ENCODE measurements at places on chromosomes 2 and 18.

GRCh38 chr2:38731684-38732221 is 19.4 kb downstream of the SRSF7 start:
- DNase-seq, result no peak

GRCh38 chr2:219396863-219397457 is 9.2 kb upstream of the DNPEP start:
- DNase-seq, result no peak

DNA sequence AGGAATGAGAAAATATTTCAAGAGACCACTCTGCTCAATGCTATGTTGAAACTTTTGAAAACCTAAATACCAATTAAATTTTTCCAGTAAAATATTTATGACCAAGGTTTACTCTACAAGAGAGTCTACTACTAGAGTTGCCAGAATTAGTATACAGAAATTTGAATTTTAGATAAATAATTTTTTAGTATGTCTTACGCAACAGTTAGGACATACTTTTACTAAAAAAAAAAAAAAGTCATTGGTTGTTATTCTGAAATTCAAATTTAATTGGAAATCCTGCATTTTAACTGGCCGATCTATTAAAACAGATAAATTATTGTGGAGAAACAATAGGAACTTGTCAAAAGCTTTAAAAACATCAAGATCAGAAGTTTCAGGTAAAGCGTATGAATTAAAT is 49.1 kb upstream of the TMEM200C start:
- DNase-seq, result no peak

GRCh38 chr2:127217470-127218325 is 2.4 kb downstream of the CYP27C1 start:
- peak; percentile 77 for DNase-seq

DNA sequence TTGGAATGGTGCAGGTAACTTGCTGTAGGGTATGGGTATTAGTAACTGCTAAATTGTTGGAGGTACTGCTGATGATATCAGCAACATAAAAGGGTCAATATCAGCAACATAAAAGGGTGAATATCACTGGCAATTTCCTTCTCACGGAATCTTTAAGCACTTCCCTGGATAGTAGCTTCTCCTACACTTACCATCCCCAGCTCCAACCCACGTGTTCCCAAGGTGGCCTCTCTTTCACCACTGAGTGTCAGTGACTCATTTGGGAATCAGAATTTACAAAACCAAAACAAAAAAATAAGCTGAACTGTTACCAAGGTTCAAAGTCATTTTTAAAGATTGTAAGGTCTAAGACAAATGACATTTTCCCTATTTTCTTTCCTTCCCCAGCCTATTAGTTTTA is 70.8 kb downstream of the LRP2 start:
- no peak for DNase-seq

DNA sequence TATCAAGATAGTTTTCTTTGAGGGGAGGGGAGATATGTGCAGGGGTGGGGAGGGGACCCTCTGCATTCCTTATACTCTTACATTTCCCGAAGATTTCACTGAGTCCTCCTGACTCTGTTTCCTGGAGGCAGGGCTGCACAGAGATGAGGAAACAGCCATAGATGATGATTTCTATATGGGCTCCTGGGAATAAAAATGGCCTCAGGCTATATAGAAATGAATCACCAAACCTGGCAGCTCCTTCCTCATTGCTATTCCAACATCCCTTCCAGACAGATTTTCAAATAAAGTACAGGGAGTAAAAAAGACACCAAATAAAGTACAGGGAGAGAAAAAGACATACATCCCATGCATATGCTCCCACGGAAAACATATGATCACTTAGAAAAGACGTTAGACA is 474.8 kb upstream of the RAB6C start:
- no peak for DNase-seq

DNA sequence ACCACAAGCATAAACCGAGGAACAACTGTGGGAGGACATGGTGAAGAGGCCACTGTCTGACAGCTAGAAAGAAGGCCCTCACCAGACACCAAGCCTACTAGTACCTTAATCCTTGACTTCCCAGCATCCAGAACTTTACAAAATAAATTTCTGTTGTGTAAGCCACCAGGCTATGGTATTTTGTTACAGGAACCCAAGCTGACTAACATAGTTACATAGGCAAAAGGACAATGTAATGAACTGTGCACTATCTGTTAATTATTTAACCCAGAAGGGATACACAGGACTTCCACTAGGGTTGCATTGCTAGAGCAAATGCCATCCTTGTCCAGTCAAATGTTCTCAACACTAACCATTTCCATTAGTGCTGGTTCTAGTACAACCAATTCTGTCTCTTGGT is 47.7 kb upstream of the DOK6 start:
- DNase-seq, result no peak

GRCh38 chr18:60543646-60544045 is 171.1 kb upstream of the MC4R start:
- DNase-seq, result no peak

DNA sequence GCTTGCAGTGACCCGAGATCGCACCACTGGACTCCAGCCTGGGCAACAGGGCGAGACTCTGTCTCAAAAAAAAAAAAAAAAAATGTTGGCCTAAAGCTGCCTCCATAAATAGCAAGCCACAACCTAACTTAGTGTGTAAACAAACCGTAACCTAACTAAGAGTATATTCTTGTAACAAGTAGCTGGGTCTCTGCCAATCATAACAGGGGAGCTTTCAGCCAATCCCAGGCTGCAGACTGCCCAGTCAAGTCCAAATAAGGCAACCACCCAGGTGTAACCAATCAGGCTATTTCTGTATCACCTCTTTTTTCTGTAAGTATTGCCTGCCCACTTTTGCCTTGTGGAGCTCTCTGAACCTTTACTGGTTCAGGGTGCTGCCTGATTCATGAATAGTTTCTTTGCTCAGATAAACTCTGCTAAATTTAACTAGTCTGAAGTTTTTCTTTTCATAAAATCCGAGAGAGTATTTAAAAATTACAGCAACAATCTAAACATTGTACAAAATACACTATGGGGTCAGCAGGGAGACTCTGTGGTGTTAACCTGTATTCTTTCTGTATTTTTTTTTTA is 4.5 kb downstream of the PSTPIP2 start:
- no peak for DNase-seq

GRCh38 chr18:32771871-32772580 is 797 bp downstream of the KLHL14 start:
- peak; percentile 29 for DNase-seq

DNA sequence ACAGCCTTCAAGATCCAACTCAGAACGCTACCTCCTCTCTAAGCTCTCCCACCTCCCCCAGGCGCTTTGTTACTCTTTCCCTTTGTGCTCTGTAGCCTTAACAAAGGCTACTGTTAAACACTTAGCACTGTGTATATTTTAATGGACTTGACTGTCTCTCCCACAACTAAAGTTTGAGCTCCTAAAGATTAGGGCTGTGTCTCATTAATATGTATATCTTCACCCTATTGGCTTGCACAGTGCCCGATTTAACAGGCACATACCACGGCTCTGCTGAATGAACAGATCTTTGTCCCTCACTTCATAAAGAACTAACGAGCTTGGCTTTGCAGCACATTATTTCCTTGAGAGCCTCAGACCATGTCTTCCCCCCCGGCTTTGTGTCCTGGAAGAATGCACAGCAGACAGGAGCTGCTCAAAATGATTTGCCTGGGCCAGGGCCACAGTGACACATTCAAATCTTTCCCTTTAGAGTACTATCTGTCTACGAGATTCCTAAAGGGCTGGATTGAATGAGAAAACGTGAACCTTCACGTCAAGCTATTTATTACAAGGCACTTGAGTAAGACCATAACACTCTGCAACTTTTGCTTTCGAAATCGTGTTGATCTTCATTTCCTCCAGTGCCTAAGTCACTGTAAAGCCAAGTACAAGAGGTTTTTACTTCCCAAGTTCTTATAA is 22.1 kb downstream of the ABHD3 start:
- DNase-seq, result peak; percentile 42

DNA sequence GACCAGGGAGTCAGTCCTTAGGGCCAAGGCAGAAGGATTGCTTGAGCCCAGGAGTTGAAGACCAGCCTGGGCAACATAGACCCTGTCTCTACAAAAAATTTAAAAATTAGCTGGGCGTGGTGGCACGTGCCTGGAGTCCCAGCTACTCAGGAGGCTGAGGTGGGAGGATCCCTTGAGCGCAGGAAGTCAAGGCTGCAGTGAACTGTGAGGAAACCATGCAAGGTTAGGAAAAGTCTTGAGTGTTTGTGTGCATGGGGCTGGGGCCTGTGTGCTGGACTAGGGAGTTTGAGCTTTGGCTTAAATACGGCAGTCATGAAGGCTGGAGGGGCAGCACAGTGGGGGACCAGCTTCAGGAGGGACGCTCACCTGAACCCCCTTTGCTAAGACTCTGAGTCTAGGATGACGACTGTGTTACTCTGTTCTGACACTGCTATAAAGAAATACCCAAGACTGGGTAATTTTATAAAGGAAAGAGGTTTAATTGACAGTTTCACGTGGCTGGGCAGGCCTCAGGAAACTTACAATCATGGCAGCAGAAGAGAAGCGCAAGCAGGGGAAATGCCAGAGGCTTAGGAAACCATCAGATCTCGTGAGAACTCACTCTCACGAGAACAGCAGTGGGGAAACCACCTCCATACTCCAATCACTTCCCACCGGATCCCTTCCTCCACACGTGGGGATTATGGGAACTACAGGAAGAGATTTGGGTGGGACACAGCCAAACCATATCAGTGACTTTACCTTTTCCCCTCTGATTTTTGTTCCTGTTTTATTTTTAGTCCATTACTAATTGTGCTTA is 39.4 kb downstream of the GORASP2 start:
- no peak for DNase-seq

GRCh38 chr2:176380341-176380740 is 111.1 kb downstream of the MTX2 start:
- no peak for DNase-seq

GRCh38 chr2:86414996-86415395 is 26.2 kb upstream of the KDM3A start:
- DNase-seq, result no peak

DNA sequence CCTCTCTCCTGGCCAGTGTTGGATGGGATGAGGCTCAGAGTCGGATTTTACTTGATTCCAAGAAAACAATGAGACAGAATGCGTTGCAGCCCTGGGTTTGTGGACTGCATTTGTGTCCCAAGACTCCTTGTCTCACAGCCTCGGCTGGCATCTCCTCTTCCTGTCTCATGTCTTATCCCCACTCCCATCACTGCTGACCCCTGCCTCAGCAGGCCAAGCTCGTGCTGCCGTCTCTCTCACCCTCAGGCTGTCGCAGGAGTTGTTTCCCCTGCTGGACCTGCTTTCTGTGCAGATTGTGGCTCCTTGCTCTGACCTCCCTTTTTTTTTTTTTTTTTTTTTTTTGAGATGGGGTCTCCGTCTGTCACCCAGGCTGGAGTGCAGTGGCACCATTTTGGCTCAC is 70.2 kb upstream of the RALBP1 start:
- peak; percentile 77 for DNase-seq

DNA sequence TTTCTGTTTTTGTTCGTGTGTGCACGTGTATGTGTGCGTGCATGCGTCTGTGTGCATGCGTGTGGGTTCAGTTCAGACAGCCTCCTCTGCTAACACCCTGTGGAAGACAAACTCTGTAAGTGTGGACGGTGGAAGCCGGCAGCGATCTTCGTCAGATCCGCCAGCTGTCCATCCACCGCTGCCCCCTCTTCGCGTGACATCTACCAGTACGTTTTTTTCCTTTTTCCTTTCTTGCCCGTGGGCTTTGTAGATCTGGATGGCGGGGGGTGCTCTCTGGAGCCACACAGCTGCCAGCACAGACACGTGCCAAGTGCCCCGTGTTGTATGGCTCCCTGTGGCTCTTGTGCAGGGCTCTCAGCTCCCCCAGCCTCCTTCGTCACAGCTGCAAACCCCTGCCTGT is 32.3 kb downstream of the ITGB1BP1 start:
- no peak for DNase-seq

GRCh38 chr2:145344076-145344724 is 824.3 kb upstream of the ZEB2 start:
- no peak for DNase-seq

DNA sequence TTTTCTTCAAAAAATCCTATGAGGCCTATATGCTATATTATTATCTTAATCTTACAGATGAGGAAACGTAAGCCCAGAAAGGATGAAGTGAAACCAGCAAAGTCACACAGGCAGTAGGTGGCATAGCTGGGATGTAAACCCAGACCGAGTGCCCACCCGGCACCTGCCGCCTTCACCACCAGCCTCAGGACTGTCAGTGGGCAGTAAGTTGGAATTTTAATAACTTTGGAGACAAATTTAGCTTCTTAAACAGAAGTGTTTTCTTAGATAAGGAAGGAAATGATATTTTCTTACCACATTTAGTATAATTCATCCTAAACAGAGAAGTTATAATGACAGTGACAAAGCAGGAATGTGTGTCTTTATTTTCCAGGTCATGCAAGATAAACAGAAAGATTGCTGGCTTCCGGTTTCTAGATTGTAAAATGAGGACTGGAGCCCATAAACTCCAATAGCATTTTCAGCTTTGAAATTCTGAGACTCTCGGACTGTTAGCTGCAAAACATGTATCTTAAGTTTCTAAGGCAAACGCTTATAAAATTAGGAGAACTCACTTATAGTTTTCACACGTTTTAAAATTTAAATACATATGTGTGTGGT is 59.3 kb downstream of the CD8B2 start:
- DNase-seq, result no peak

DNA sequence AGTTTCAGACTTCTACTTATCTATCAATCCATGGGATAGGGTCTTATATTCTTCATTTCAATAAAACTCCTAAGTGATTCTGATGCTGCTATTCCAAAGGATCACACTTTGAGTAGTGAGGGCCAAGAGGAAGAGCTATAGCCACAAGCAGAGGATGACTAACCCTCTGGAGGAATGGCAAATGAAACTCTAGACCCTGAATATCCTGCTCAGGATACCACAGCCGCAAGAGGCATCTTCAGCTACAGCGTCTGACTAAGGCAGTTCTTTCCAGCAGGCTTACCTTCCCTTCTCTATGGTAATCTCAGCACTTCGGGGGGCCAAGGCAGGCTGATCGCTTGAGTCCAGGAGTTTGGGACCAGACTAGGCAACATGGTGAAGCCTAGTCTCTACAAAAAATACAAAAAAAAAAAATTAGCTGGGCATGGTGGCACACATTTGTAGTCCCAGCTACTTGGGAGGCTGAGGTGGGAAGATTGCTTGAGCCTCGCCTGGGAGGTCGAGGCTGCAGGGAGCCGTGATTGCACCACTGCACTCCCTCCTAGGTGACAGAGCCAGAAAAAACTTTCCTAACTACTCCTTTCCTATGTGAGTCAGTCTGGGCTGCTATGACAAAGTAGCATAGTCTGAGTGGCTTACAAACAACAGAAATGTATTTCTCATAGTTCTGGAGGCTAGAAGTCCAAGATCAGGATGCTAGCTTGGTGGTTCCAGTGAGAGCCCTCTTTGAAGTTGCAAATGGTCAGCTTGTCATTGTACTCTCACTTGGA is 371.9 kb downstream of the IRS1 start:
- DNase-seq, result no peak

- no peak for DNase-seq
Measured at GRCh38 chr2:105454801-105455485, 56.1 kb upstream of the FHL2 start.

DNA sequence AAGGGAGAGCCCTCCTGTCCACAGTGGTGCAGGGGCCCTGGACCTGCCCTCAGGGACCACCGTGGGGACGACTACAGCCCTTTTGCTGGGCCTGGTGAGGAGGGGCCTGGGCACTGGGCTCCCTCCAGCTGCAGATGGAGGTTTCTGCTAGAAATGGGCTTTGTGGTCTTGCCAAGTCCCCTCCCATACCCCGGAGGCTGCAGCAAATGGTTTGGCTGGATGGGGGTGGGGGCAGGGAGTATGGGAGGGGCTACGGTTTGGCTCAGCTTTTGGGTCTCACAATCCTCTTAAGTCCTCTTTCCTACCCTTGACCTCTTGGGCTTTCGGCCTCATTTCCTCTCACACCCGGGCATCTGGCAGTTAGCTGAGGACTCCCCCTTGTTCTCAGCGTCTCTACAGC is 21.7 kb downstream of the TET3 start:
- peak; percentile 72 for DNase-seq

All from ELF-1 (cell line).